ENCODE measurements at places on chromosomes 3 and 15.

DNA sequence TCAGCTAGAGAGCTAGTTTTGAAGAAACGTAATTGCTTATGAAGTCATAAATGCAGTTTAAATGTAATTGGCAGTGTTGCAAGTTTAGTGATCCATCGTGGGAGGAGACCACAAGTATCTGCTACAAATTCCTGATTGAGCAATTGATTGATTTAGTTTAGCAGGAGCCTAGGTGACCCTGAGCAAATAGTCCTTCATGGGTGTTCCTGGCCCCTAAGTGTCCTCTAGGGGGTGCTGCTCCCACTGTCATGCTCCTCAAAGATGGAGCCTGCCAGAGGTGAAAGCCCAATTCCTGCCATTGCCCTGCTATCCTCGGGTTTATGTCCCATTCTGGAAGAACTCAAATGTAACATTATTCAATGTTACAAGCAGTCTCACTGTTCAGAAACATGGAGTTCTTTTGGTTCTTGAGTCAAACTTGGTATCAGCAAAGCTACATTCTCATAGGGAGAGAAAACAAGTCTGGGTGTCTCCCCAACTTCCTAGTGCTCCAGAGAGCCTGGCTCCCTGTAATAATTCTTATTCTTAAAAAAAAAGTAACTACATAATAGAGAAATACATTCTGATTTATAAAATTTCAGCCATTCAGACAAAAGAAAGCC is 29.8 kb upstream of the SENP5 start:
- DNase-seq: peak; percentile 80

- DNase-seq: no peak
Observed at GRCh38 chr3:109191421-109191820, 54.9 kb downstream of the C3orf85 start.

GRCh38 chr3:195001961-195002861 is 268.7 kb downstream of the XXYLT1 start:
- DNase-seq: peak; percentile 23

GRCh38 chr3:174957081-174957480 is 97.9 kb downstream of the NAALADL2 start:
- no peak for DNase-seq

- DNase-seq: peak; percentile 32
Observed at GRCh38 chr3:49397470-49397869, 14.3 kb downstream of the RHOA start.

- no peak for DNase-seq
Observed at GRCh38 chr3:171026597-171027293, at the start of gene SLC2A2. Gene SLC2A2, minus strand, starts transcription at chr3:171026720. Its CDS starts 50 bp downstream, at chr3:171026670.

DNA sequence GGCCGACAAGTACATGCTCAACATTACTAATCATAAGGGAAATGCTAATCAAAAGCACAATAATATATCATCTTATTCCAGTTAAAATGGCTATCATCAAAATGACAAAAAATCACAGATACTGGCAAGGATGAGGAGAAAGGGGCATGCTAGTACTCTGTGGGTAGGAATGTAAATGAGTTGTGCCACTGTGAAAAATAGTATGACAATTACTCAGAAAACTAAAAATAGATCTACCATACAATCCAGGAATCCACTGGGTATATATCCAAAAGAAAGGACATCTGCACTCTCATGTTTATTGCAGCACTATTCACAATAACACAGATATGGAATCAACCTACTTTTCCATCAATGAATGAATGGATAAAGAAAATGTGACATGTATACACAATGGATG is 1256.5 kb downstream of the SI start:
- no peak for DNase-seq

- no peak for DNase-seq
Observed at GRCh38 chr15:33026614-33027013, 167.9 kb downstream of the FMN1 start.

GRCh38 chr3:151268267-151269235 is 9.8 kb downstream of the P2RY14 start:
- DNase-seq: peak; percentile 47

- no peak for DNase-seq
Observed at GRCh38 chr15:52290329-52290728, 5.3 kb downstream of the MYO5C start.

- no peak for DNase-seq
Observed at GRCh38 chr3:28134198-28134597, 107.2 kb upstream of the CMC1 start.

GRCh38 chr3:188796122-188796631 is 375.6 kb upstream of the TPRG1 start:
- peak; percentile 10 for DNase-seq

DNA sequence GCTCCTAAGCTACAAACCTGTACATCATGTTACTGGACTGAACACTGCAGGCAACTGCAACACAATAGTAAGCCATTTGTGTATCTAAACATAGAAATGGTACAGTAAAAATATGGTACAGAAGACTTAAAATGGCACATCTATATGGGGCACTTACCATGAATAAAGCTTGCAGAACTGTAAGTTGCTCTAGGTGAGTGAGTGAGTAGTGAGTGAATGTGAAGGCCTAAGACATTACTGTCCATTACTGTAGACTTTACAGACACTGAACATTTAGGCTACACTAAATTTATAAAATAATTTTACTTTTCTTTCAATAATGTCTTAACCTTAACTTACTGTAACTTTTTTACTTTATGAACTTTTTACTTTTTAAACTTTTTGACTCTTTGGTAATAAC is 76.2 kb downstream of the STAG1 start:
- DNase-seq: no peak

DNA sequence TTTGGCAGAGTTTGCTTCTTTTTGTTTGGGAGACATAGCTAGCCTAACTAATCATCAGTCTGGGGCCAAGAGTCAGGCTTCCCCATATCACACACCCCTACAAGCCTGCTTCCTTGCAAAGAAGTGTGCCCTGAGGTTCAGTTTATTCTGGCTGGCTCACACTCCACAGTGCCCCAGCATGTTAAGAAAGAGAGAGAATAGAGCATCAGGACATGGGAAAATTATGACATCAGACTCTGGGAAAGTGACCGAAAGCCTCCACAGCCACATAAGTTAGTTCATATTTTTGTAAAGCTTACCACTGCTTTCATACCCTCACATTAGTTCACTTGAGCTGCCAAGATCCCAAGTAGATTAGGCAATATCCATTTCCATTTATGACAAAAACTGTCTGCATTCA is 63.0 kb upstream of the CFAP161 start:
- no peak for DNase-seq

GRCh38 chr15:40002295-40002694 is 36.7 kb downstream of the SRP14 start:
- no peak for DNase-seq

GRCh38 chr3:183802989-183803388 is 22.4 kb downstream of the MAP6D1 start:
- DNase-seq: no peak

GRCh38 chr3:39284457-39284881 is 4.6 kb upstream of the CX3CR1 start:
- no peak for DNase-seq

- no peak for DNase-seq
Observed at GRCh38 chr3:15769256-15769915, 28.4 kb downstream of the ANKRD28 start.

DNA sequence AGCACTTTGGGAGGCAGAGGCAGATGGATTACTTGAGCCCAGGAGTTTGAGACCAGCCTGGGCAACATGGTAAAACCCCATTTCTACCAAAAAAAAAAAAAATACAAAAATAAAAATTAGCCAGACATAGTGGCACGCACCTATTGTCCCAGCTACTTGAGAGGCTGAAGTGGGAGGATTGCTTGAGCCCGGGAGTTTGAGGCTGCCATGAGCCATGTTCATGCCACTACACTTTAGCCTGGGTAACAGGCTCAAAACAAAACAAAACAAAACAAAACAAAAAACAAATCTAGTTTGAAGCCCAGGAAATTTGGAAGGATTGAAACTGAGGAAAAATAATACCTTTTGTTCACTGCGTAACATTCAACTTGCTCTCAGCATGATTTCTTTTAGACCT is 16.6 kb downstream of the TMOD3 start:
- DNase-seq: no peak

DNA sequence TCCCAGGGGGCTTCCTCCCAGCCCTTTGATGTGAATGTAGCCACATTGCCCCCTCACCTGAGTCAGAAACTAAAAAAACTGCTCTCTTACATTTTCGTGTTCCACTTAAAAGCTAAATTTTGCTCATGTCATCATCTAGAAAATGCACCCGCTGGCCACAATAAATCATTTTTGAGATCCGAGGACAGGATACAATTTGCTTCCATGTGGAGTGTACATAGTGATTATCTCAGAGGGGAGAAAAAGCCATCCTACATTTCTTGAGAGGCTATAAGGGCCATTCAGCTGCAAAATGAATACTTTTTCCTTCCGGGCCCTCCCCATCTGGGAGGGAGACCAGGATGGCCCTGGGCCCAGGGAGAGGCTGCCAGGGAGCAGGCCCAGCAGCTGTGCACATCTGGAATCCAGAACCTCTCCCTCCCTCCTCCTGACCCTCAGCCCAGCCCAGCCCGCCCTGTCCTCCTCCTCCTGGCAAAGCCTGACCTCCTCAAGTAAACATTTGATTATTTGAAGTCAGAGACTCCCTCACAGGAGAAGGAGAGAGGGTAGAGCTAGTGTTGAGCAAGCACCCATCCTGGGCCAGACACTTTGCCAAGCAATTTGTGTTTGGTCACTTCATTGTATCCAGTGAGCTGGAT is 59.1 kb downstream of the CORO2B start:
- no peak for DNase-seq

DNA sequence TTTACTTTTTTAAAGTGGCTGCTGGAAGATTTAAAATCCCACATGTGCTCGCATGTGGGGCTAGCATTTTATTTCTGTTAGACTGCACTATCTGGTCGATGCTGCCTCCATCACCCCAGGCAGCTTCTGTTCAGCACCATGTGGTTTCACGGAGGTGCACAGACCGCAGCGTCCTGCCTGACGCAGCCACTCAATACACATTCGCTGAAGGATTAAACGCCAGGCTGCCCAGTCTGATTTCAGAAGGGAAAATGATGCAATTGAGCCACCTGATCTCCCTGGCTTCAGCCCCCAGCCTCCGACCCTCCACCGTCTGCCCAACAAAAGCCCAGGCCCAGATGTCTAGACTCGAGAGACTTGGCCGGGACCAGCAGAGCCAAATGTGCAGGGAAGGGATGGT is 84.5 kb downstream of the MEGF11 start:
- DNase-seq: no peak

GRCh38 chr15:40929660-40930429 is 705 bp downstream of the DLL4 start:
- DNase-seq: no peak

DNA sequence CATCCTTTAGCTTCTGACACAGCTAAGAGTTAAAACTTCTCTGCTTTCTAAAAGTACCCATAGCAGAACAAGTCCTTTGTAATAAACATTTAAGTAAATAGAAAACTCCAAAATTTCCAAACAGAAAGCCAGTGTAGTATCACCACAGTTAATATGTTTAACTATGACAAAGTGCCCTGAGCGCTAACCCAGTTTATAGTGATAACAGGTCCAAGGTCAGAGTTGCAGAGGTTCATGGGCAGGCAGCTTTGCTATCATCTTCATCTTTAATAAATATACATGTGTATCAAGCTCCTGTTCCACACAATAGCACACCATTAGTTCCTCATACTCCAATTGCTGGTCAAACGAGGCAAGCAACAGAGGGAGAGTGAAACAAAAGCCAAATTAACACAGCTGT is 12.4 kb upstream of the TOP2B start:
- no peak for DNase-seq

GRCh38 chr3:52986938-52987337 is 58.9 kb downstream of the SFMBT1 start:
- DNase-seq: no peak

DNA sequence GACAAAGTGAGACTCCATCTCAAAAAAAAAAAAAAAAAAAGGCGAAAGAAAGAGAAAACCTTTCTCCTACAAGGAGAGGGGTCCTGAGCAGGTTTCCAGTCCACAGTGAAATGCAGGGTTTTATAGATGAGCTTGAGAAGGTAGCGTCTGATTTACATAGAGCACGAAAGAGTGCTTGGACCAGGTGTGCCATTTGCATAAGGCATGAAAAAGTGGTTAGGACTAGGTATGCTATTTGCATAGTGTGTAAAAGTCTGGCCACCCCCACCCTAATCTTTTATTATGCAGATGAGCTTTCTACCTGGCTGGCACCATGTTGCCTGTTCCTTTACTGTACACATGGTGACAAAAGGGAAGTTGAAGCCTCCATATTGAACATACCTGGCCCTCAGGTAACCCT is 13.6 kb upstream of the RNU6-1 start:
- DNase-seq: no peak

GRCh38 chr3:129567176-129567705 is 24.3 kb downstream of the H1-8 start:
- no peak for DNase-seq

DNA sequence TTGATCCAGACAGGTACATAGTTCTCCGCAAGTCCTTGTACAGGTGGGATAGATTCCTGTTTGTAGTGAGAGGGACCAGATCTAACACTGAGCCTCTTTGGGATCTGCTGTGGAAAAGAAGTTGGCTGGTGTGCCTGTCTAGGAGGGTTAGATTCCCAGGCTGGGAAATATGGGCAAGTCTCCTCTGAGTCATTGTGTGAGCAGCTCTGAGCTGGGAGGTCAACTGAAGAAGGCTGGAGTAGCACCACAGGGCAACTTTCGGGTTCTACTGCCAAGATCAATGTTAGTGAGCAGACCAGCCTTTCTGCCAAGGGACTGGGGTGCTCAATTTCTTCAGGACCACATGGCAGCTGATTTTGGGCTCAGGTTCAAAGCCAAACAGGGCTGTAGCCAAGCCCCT is 33.4 kb downstream of the CLDN1 start:
- no peak for DNase-seq

- peak; percentile 62 for DNase-seq
Observed at GRCh38 chr3:44712455-44713075, at the start of gene ZNF502. Gene ZNF502, plus strand, starts transcription at chr3:44712660. Its CDS starts 7,602 bp downstream, at chr3:44720262.

GRCh38 chr15:41585127-41586047 is 26.4 kb downstream of the TYRO3 start:
- DNase-seq: peak; percentile 6

DNA sequence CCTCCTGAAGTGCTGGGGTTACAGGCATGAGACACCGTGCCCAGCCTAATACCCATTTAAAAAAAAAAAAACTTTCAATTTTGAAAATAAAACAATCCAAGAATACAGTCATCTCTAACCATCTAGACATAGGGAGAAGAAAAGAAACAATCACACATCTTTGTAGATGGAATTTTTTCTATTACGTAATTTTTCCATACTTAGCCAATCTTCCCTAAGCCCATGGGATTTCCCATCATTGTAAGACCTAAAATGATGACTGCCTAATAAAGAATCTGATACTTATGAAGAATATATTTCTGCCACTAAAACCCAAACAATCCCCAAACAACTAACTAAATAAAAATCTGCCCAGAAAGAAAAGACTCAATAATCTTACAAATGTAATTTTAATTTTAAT is 88.7 kb downstream of the CBLB start:
- DNase-seq: no peak

- no peak for DNase-seq
Observed at GRCh38 chr3:28547677-28548076, 199.1 kb upstream of the AZI2 start.

DNA sequence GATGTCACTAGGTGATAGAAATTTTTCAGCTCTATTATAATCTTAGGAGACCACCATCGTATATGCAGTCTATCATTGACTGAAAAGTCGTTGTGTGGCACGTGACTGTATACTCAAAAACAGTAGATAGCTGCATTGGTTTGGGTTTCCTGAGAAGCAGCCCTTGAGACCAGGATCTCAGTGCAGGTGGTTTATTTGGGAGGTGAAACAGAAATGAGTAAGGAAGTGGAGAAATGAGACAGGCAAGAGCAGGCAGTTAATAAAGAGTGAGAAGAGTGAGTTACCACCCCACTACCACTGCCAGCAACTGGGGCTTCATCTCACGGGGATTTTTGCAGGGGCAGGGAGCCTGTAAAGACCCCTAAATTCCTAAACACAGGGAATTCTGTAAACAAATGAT is 221.0 kb downstream of the SHQ1 start:
- DNase-seq: no peak

All from CD4-positive, alpha-beta T cell treated with Interleukin-17A for 1 hour (primary cell).